ENCODE measurements at places on chromosomes 6 and 20.

DNA sequence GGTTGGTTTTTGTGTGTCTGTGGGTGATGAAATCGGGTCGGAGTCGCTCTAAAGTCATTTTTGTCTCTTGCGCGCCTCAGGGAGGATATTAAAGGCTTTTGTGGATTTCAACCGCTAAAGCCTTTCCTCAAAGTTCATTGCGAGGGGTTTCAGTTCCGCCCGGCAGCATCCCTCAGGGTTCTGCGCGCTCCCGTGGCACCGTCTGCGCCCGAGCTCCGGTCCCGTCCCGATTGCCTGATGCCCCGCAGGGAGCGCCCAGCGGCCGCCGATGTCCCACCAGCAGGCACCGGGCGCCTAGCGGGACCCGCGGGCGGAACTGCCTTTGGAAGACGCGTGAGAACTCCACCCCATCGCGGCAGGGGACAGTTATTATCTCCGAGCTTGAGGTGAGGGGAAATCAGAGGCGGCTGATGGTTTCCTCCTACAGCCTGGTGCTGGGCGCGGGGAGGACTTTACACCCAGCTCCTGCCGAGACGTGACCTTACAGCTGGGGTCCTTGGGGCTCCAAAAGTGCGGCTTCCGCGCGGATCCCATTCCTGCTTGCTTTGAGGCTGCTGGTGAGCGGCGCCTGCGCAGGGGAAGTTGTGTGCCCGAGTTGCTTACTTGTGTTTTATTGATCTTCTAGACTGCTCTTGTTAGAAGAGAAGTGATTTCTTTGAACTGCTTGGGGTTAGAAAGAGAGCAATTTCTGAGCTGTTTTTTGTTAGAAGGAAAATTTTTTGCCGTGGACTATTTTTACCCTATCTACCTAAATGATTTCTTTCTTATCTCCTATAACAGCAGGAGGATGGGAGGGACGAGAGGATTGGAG lies 27.1 kb downstream of the ULBP1 start:
- DNase-seq, result no peak

DNA sequence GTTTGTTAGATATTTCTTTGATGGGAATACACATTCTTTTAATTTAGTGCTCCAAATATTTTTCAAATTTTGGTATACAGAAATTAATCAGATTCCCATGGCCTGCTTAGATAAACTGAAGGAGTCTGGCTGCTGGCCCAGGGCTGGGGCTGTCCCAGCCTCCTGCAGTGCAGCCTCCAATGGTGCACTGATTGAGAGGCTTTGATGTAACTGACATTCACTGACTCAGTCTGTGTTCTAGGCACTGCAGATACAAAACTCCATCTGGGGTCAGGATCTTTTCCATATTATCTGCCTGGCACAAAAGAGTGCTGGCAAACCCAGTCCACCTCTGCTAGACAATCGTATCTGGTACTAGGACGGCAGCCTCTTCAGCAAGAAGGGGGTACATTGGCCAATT lies 64.8 kb downstream of the GRIK2 start:
- no peak for DNase-seq

DNA sequence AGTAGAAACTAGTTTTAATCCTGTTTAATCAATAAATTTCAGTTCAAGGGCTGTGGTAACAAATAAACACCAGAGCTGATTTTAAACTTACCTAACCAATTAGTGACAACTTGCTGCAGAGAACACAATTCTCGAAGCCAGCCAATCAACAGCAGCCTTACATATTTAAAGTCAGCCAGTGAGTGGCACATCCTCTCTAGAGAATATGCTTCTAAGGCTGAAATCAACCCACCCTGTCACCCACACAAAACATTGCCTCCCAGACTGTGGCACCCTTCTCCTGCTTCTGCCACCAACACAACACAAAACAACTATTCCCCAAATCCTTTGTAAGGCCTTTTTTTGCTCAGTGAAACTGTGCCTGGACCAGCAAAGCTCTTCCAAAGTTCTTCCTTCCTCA lies 306.0 kb downstream of the EYA4 start:
- no peak for DNase-seq

DNA sequence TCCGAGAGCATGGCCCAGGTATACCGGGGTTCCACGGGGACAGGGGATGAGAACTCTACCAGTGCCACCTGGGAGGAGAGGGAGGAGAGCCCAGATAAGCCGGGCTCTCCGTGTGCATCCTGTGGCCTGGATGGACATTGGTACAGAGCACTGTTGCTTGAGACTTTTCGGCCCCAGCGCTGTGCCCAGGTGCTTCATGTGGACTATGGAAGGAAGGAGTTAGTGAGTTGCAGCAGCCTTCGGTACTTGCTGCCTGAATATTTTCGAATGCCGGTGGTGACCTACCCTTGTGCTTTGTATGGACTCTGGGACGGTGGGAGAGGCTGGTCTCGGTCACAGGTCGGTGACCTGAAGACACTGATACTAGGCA lies 1.3 kb downstream of the TDRD6 start:
- DNase-seq, result no peak

- no peak for DNase-seq
Observed at GRCh38 chr6:82396964-82397751, 33.5 kb downstream of the TPBG start.
